Putamen (tissue), 1 donor: ENCODE measurements at places on chromosomes 5 and 9.

DNA sequence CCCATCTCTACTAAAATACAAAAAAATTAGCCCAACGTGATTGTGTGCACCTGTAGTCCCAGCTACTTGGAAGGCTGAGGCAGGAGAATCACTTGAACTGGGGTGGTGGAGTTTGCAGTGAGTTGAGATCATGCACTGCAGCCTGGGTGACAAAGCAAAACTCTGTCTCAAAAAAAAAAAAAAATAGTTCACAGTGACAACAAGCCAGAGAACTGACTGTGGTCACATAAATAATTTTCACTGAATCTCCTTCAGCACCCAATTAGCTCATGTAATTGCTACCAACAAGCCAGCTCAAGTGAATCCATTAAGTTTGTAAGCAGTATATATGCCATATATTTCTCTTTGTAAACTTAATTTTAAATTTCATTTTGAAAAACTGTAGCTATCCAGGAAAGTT lies 14.5 kb upstream of the AFAP1L1 start:
- no peak for DNase-seq

DNA sequence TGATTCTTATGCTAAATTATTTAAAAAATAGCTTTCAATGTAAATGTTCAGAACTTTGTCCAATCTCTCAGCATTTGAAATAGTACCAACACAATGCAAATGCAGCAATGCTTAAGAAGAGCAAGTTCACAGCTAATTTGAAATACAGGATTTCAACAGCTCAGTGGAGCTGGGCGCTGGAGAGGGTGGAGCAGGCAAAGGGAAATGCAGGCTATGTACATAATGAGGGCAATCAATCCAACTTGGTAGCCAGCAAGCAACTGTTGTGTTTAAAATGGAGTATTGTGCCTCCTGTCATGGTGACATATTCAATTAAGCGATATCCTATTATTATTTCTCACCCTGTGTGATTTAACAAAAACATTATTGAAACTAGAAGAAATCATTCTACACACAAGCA lies 568.8 kb downstream of the PSAT1 start:
- peak; percentile 10 for DNase-seq

DNA sequence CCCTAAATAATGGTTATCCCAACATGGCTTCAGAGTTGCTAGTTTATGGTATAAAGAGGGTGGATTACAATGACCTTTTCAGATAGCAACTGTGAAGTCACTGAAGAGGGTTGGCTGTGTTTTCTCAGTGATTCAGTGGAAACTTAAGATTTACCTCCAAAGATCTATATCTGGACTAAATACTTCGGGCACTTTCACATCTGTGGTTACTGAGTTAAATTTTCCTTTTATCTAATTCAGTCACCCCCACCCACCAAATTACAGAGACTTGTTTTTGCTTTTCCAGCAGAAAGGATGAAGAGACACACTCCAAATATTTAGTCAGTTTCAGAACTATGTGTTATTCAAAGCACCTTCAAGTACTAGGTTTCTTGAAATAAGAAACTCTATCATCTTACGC lies 573.2 kb downstream of the CCDC171 start:
- no peak for DNase-seq

DNA sequence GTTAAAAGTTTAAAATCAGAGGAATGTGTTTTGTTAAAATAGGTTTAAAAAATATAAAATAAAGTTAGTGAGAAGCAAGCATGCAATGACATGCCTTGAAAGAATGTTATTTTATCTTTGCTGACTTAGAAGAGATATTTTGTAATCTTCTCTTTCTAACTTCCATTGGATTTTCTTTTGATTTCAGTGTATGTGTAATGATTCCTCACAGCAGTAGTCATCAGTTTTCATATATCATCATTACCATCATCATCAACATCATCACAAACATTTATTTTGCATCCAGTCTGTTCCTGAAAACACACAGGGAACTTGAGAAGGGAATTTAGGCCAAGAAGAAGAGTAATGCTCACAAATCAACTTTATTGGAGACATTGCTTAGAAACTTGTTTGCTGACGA lies 699.6 kb downstream of the TAF11L14 start:
- no peak for DNase-seq

DNA sequence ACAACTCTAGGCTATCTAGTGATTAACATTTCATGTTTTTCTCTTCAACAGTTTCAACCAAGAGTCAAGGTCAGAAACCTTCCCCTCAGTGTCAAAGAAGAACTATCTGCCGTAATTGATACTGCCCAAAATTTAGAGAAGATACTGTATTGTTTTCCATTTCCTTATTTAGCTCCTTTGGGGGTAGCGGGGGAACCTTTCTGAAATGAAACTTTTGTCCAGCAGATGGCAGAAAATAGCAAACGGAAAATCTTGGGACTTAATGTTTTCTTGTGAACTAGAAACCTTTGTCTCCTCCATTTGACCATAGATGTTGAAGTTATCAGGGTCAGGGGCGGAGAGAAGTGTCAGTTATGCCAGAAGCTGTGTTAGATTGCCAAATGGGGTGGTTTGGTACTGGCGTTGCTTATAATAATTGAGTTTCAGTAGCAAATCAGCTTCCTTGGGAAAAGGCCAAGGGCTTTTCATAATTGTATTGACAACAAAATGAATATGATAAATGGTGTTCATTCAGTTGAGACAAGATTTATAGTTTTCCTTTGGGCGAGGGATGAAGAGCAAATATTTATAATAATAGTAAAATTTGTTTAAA lies 101.7 kb upstream of the TLX3 start:
- DNase-seq = no peak
